ENCODE measurements at places on chromosomes 11 and 22.

DNA sequence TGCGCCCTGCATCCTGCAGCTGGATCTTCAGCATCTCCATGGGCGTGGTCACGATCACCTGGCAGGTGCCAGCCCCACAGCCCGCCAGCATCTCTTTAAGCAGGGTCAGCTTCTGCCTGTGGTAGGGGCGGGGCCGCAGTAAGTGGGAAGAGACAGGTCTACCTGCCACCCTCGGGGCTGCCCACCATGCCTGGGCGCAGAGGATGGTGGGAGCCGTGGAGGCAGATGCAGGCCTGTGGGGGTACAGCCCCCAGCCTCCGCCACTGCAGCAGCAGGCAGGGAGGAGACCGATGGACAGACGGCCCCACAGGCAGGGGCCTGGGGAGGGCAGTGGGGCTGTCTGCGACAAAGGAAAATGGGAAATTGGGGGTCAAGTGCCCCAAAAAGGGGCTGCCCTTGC is 3.0 kb upstream of the CEND1 start:
- ATAC-seq: no peak

DNA sequence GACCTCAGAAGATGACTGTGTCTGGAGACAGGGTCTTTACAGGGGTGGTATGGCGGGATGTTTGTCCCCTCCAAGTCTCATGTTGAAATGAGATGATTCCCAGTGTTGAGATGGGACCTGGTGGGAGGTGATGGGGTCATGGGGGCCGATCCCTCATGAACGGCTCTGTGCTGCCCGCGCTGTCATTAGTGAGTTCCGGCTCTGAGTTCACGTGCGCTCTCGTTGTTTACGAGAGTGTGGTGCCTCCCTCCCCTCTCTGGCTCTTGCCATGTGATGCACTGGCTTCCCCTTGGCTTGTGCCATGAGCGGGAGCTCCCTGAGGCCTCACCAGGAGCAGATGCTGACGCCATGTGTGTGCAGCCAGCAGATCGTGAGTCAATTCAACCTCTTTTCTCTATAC is 830.8 kb downstream of the TBC1D22A start:
- no peak for ATAC-seq

- peak; percentile 68 for ATAC-seq
Measured at GRCh38 chr11:68212421-68213134, 518 bp downstream of the KMT5B start.

GRCh38 chr11:23586173-23586572 is 725.9 kb upstream of the CCDC179 start:
- no peak for ATAC-seq

- ATAC-seq: no peak
Measured at GRCh38 chr11:134949121-134950090, 537.4 kb upstream of the B3GAT1 start.

DNA sequence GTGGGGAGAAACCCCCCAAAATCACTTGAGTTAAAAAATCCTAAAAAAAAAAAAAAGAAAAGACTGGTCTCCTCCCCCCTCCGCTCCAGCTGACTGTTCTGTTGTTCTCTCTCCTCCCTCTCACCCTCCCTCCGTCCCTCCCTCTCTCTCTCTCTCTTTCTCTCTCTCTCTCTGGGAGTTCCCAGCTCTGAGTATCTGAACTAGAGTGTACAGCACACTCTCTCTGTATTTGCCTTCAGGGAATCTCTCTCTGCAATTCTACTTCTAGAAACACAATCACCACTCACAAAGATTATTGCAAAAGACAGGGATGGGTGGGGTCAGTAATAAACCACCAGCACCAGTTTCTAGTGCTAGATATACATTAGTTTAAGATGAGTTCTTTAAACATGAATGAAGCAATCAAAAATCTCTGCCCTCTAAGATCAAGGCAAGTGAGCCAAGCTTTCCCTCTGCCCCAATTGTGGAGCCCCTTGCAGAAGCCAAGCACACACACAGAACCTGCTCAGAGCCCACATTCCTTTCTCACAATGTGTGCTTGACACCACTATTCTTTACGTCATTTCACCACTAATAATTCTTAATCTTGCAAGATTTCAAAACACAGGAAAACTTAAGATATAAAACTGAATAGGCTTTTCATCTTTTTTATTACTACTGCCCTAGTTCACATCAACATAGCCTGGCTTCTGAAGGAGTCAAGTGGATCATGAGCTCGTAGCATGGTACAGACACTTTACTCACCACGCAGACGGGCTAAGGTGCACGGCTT is 133.5 kb downstream of the RBFOX2 start:
- ATAC-seq: no peak

- no peak for ATAC-seq
Measured at GRCh38 chr11:128837627-128838026, 29.5 kb downstream of the KCNJ1 start.

DNA sequence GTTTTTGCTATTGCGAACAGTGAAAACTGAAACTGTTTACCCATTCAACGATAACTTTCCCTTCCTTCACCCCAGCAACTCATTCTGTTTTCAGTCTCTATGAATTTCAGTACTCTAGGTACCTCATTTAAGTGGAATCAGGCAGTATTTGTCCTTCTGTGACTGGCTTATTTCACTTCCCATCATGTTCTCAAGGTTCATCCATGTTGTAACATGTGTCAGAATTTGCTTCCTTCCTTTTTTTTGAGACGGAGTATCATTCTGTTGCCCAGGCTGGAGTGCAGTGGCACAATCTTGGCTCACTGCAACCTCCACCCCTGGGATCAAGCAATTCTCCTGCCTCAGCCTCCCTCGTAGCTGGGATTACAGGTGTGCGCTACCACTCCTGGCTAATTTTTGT is 23.7 kb downstream of the HTR3B start:
- no peak for ATAC-seq

DNA sequence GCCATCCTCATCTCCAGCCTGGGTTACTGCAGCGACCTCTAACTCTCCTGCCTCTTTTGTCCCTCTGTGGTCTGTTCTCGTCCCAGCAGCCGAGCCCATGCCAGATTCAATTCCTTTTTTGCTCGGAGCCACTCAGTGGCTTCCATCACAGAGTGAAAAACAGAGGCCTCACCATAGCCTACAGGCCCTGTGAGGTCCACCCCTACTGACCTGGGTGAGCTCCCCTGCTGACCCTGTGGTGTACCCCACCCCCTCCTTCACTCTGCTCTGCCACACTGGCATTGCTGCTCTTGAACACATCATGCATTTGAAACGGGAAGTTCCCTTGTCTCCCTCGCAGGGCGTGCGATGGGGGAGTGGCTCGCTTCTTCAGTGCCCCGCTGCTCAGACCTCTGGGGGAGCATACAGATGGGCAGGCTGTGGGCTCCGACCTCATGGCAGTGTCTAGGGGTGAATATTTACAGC is 2.1 kb downstream of the AIP start:
- ATAC-seq: peak; percentile 14

GRCh38 chr11:40029391-40029790 is 1430.1 kb downstream of the LRRC4C start:
- ATAC-seq: no peak

- ATAC-seq: no peak
Measured at GRCh38 chr11:19602891-19603290, 109.7 kb upstream of the NAV2 start.

DNA sequence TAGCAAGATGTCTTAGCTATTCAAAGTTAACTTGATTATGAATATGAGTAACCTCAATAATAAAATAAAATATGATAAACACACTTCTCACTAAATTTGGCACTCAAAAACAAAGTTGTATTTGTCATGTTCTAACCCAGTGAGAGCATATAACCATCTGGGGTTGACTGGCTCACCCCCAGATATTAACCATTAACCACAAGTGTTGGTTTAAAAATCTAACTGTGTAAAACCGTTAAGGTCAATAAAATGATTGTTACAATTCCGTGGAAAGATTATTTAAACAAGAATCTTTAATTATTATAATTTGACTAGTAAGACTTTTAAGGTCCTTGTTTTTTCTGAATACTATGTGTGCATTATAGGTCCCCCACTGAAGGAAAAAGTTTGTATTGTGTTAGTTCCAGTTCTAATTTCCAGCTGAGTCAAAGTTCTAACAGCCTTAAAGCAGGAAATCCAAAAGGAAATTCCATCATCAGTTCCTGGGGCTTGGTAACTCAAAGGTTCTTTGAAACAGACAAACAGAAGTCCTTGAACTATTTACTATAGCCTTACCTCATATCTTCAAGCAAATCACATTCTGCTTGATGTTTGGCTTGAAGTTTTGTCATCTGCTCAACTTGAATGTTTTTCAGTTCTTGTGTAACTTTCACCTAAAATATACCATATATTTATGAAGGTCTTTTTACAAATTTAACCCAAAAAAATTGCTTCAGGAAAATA is 2.5 kb downstream of the FCHSD2 start:
- ATAC-seq: no peak

GRCh38 chr11:58503361-58503856 is 4.5 kb downstream of the OR5B21 start:
- no peak for ATAC-seq

DNA sequence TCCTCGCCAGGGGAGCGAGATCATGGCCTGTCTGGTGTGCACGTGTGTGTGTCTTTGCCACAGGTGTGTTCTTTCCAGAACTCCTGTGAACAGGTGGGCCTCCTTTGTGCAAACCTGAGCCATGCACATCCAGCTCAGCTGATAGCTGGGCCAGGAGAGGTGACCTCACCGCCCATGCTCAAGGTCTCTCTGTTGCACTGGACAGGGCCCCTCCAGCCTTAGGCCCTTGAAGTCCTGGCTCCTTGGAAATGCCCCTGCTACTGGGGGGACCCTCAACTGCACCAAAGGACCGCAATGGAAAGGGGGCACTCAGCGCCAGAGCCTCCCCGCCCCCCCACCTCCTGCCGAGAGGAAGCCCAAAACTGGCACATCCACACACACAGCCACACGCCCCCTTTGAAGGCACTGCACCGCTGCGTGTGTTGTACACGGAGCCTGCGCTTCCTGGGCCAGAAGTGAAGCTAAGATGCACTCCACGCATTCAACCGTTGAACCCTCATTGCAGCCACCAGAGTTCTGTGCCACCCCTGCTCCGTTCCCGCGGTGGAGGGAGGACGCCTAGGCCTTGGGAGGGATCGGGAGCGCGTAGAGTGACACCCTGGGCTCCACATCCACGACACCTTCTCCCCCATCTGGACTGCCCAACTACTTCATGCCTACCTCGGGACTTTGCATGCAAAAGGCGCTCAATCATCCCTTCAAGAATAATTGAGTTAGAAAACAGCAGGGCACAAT is 16.4 kb upstream of the IL2RB start:
- ATAC-seq: no peak

GRCh38 chr11:62169448-62169847 is 20.6 kb upstream of the SCGB1D1 start:
- ATAC-seq: no peak

DNA sequence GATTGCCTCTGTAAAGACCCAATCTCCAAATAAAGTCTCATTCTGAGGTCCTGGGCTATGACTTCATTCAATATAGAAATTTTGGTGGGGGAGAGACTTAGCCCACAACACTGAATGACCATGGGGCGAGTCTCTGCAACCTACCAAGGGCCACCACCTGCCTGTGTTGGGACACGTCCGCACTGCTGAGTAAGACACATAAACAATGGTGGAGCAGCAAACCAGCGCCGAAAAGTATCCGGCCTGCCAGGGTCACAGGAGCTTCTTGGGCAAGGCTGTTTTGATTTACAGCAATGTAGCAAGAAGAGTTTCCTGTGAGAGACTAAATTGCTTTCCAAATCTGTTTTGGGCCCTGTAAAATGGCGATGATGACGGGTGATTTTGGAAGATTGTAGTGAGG is 122.3 kb downstream of the SHANK2 start:
- ATAC-seq: no peak

DNA sequence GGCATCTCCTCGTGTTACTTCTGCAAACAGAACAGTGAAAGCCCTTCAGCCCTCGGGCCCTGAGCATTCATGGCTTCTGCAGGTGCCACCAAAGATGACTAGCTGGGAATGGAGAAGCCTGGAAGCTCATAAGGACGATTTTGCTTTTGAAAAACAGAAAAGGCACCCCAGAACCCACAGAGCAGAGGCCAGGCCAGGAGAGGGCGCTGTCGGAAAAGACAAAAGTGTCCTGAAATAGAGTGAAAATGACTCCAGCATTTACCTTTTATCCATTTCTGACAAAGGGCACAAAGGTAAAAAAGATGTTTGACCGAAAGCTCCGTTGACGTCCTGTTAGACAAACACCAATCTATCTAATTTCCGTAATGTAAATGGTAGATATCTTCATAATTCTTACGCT is 37.6 kb downstream of the ZNF195 start:
- ATAC-seq: no peak
